ENCODE measurements at places on chromosomes 1 and 21.

DNA sequence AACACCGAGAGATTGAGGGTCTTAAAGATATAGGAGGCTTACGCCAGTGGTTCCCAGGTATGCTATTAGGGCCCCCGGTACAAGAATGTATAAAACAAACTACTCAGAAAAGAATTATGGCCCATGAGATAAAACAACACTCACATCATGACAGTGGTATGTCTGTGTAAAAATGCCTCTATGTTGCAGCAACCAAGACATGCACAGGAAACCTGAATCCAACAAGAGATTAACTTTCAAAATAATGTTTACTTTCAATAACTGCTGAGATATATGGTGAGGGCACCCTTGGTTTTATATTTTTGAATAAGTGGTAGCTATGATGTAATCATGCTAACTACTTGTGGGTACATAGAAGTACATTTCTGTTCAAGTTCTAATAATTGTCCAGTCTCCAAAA is 74.9 kb downstream of the PUM1 start:
- no peak for DNase-seq

- DNase-seq = no peak
Measured at GRCh38 chr1:150185481-150185880, 35.8 kb downstream of the PLEKHO1 start.

DNA sequence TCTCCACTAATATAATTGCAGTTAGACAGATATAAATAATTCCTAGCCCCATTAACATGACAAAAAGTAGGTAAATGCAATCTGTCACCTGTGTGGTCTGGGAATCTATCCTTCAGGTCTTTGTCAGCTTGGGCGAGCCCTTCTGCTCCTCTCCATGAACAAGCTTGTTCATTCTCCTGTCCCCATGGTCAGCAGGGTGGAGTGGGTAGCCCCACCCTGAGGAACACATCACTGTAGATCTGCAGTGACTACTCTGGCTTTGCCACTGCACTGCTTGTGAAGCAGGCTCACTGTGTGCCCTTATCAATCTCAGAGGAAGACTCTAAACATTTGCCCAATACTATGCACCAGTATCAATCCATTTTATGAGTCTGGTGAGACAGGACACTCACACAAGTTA is 279.0 kb downstream of the MATN1 start:
- no peak for DNase-seq

GRCh38 chr21:14687268-14687625 is 141.1 kb upstream of the SAMSN1 start:
- no peak for DNase-seq

DNA sequence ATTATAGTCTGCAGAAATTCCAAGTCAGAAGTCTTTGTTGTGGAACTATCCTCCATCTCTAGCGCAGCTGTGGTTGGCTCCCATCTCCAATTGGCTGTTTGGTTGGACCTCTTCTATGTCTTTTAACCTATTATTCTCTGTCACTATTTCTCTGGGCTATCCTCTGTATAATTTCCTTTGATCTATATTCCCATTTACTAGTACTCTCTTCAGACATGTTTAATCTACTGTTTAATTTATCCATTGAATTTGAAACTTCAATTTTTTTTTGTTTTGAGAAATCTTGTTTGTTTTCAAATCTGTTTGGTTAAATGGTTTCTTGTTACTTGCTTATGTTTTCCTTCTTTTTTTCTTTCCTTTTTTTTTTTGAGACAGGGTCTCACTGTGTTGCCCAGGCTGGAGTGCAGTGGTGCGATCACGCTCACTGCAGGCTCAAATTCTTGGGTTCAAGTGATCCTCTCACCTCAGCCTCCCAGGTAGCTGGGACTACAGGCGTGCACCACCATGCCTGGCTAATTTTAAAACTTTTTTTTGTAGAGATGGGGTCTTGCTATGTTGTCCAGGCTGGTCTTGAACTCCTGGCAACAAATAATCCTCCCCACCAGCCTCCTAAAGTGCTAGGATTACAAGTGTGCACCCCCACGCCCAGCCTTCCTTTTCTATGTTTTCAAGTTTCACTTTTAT is 28.1 kb downstream of the SOAT1 start:
- no peak for DNase-seq

- DNase-seq = no peak
Measured at GRCh38 chr1:155002464-155003226, at the start of gene ZBTB7B. Gene ZBTB7B, plus strand, starts transcription at chr1:155002802. Its CDS starts 11,859 bp downstream, at chr1:155014661.

DNA sequence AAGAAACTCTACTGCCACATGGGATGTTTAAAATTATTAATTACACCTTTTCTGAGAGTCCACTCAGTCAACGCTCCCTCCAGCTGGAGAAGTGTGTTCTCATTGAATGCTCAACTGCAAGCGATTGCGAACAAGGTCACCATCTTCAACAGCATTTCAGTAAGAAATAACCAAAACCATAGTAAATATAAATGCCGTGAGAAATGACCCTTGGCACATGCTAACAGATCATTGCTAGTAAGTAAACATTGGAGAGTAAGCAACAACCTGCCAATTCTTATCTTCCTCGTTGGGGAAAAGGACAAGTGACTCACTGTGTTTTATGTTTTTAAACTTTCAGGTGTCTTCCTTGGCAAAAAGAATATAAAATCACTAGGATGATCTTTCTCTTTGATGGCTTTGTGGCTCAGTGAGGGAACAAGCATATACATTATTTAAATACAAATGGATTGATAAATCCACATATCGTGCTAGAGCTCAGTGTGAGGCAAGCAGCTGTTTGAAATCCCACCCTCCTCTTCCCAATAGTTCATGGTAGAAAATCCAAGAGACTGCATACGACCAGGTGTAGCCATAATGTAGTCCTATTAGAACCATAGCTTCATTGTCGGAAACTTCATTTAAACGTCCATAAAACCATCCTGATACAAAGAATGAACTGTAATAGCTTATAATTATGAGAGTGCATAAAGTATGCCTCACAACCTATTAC is 214.6 kb downstream of the GRIK1 start:
- DNase-seq = no peak

DNA sequence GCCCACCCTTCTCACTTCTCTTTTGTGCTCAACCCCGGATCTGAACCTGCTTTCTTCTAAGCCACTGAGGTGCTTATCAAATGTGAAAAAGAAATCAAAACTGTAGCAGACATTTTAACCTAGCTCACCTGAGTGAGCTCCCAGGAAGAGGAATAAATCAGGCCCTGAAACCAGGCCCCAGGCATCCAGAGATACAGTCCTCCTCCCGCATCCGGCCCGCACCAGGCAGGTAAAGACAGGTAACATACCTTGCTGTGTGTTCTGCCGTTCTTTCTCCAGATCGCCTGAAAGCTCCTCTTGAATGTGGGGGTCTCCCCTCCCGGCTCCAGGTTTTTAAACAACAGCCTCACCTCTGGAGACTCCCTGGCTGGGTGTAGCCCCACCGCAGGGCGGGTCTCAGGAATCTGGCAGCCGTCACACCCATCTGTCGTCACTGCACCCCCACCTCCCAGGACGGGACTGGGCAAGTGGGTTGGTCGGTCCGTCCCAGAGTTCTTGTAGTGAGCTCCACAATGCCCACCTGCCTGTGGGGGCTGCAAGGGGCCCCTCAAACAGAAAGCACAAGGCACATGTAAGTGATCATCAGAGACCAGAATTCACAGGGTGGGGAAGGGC is at the start of gene LAMB3:
Gene LAMB3 (minus strand): TSS at position 305 of the 615 bp plus-strand sequence. CDS start 1,481 bp downstream, outside the sequence.
- peak; percentile 76 for DNase-seq

DNA sequence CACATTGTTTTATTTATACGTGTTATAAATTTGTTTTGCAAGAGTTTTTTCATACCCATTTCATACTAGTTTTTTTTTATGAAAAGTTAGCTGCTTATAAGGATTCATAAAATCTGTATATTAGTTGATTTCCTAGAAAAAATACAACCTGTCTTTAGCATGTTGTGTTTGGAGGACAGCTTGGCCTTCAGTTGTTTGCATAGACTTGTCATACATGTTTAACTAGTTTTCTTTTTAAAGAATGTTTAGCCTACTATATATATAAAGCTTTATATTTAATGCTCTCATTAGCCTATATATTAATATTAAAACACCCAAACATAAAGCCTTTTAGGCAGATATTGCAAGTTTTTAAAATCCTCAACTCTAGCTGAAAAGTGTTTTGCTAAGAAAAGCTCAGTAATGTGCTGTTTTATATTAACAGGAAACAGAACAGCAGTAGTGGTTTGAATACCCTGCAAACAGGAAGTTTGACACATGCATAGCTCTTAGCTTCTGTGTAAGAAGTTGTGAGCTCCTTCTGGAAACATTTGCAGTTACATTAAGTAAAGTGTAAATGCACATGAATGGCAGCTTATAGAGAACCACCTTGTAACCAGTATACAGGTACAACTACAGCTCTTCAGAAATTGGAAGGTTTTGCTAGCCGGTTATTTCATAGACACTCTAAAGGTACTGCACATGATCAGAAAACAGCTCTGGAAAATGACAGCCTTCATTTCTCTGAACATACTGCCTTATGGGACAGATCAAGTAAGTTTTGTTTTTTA is at the start of gene PRKACB:
Gene PRKACB (plus strand): TSS at position 476 of the 770 bp plus-strand sequence. CDS start 91 bp downstream, at position 567.
- no peak for DNase-seq

DNA sequence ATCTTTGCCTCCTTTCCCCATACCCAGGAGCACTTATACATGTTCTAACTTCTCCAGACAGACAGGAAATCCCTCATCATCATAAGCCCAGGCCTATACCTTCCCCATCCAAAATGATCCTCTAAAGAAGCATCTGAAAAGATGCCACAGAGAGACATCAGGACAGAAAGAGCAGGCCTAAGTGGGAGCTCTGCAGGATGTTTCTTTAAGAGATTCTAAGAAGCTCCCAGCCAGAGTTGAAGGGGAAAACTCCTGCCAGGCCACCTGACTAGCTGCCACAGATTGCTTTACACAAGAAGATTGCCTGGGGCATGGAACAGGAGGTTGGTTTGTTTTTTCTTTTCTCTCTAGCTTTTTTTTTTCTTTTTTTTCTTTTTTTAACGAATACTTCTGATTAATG is 275.8 kb downstream of the VAV3 start:
- no peak for DNase-seq

DNA sequence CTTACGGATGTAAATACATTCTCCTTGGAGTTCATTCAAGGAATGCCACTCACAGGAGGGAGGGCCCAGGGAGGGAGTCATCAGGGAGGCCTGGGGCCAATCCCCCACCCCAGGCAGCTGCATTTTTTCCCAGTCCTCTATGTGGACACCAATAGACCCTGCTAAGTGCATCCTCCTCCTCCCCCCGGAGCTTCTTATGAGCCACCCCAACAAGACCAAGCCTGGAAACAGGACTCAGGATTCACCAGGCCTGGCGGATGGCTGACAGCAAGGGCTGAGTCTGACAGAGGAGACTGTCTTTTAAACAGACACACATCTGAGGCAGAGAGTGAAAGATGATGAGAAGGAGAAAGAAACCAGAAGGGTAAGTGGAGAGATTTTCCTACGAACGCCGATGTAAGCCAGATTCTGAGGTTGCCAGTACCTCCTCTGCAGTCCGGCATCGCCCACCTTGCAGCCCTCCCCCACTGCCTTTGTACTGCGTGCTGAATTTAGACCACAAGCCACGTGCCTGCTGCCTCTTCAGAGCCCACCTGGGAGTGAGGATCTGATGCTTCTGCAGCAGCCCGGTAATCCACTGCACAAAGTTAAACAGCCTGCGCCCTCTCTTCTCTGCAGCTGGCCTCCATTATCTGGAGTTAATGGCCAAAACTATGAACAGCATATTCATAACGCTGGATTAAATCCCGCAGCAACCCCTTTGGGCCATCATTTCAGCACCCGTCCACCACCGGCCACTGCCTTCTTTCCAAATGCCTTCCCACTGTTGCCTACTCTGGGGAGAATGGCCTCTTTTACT is 17.6 kb upstream of the SFPQ start:
- no peak for DNase-seq

GRCh38 chr1:213466541-213466940 is 415.5 kb downstream of the RPS6KC1 start:
- DNase-seq = no peak

DNA sequence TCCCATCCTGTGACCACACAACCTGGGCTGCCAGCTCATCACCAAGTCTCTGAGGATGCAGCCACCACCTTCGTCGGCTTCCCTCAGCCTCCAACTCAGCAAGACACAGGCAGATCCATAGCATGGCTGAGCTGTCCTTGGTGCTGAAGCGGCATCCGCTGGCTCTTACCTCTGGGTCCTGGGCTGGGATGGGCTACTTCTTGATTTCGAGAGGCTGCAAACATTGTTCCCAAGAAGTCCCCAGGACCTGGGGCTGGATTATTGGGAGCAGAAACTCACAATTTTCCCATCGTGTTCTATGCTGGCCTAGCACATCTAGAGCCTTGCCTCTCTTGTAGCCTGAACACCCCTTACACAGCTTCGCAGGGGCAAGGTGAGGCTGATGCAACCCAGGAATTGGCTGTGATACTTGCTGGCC is 24.9 kb upstream of the C1QA start:
- DNase-seq = no peak

DNA sequence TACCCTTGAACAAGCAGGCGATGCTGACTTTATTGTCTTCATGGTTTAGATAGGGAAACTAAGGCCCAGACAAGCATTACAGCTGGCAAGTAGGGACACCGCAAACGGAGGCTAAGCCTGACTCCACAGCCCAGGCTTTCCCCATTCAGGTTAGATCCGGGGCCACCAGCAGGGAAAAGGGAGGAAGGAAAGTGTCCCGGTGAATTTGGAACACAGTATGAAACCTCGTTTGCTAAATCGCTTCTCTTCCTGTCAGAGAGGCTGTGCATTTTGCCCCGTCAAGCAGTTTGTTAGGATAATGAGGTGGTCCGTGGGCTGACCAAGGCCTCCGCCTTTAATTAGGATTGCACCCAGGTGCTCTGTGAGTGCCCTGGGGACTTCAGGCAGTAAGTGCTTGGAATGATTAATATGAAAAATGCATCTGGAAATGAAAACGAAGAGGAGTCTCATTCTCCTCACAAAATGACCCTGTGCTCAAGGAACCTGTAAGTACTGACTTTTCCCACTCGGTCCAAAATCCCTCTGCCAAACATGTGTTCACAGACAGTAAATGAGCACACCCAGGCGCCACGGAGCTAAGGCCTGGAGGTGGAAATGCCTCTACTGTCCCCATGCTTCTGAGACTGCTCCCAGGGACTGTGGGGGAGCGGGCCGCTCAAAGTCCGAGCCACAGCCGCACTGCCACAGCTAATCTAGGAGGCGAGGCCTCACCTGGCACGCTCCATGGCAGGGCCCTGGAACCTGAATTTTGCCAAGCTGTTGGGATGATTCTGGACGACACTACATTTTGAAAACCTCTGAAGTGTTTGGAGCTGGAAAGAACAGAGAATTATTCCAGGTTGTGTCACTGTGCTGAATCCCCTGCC is 234.1 kb downstream of the SDCCAG8 start:
- DNase-seq = no peak
